ENCODE measurements at places on chromosomes 12 and 14.
A peak's percentile ranks its signal among the peaks of the same experiment; 100 is the strongest.

- no peak for DNase-seq
Observed at GRCh38 chr12:52528641-52529143, 8.5 kb upstream of the KRT5 start.

DNA sequence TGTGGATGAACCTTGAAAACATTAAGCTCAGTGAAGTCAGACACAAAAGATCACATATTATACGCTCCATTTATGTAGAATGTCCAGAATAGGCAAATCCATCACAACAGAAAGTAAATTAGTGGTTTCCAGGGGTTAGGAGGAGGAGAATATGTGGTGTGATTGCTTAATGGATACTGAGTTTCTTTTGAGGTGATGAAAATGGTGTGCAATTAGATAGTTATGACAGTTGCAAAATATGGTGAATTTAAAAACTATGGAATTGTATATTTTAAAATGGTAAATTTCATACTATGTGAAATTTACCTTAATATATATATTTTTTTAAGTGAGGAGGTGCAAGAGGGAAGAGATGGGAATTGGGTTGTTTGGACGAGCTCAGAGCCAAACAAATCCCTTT, 46.3 kb upstream of the KICS2 start:
- DNase-seq, result no peak

DNA sequence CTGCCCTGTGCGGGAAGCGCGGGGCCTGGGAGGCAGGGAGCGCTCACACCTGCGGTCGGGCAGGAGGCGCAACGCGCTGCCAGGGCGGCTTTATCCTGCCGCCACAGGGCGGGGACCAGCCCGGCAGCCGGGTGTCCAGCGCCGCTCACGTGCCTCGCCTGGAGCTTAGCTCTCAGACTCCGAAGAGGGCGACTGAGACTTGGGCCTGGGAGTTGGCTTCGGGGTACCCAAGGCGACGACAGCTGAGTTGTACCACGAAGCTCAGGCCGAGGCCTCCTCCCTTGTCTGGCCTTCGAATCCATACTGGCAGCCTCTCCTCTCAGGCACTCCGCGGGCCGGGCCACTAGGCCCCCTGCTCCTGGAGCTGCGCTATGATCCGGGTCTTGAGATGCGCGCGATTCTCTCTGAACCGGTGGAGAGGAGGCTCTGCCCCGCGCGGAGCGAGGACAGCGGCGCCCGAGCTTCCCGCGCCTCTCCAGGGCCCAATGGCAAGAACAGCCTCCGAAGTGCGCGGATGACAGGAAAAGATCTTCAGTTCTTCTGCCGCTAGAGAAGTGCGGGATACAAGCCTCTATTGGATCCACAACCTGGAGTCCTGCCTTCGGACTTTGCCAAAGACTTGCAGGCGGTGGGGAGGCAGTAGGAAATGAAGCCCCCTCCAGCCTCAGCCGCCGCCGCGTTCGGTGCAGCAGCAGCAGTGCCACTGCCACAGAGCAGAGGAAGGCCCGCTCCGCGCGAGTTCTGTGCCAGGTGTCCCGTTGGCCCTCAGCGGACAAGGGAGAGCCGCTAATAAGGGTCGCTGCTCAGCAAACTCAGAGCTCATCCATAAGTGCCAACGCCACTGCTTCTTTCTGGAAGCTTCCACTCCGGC, 6.8 kb downstream of the SIX1 start:
- DNase-seq, result no peak

DNA sequence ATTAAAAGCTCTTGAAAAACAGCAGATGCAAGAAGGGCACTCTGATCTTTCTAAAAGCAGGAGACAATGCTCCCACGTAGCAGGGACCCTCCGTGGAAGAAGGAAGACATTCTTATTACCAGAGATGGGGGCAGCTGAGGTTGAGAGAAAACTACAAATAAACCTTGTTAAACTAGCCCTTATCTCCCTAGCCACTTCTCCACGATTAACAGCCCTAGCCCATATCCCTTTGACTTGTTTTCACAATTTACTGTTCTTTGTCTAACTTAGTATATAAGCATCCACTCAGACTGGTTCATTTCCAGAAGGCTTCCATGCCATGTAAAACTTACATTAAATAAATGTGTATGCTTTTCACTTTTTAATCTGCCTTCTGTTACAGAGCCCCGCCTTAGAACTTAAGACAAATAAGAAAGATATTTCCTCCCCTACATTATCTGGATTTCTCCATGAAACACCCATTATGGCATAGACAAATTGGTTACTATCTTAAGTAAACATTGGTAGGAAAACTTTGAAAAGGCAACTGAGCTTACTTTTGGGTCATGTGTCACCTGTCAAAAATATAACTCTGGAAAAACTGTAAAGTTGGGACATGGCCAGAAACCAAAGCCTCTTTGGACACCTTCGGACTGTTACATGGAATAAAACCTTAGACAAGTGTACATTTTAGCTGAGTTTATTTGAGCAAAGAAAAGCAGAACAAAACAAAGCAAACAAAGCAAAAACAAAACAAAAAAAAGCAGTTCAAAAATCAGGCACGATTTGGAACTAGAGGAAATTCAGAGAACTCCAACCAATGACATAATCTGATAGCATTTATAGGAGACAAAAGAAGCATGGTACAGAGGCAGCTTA, 4.9 kb upstream of the RNASE1 start:
- DNase-seq, result peak; percentile 9

DNA sequence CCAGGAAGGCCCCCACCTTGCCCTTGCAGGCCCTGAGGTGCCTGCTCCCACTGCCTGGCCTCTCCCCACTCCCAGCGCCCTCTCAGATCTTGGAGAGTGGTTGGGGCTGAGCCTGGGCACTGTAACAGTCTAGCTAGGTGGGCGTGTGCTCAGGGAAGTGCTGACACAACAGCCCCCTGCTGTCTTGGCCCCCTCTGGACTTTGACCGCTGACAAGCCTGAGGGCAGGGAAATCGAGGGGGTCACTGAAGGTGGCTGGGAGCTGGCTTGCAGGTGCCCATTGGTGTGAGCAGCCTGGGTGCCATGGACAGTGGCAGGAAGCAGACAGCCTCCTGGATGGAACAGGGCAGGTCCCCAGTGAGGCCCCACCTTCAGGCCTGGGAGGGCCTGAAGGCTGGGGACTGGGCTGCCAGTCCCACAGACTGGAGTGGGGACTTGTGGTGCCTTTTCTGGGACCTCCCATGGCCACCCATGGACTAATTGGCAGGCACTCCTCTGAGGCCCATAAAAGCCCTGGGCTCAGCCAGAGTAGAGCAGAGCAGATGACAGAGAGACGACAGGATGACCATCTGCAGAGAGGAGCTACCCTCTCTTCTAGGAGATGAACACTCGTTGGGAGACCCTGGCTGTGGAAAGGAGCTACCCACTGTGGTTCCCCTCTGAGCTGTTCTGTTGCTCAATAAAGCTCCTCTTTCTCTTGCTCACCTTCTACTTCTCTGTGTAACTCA, 158.6 kb upstream of the SLC38A2 start:
- no peak for DNase-seq

DNA sequence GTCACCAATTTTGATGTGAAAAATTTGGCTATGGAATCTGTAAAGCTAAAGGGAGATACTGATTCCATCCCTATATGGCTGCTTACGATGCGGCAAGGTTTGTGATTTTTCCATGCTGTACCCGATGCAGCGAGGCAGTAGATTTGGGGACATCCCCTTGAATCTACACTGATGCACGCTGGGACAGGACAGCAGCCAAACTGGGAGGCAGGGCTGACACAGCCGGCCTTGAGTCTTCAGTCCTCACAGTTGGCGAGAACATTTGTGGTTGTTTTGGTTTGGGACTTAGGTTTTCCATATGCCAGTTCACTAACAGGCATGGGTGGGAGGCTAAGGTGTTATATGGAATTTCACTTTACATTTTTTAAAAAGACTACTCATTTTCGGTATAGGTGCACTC, 3.8 kb downstream of the GALNT16 start:
- DNase-seq, result no peak

DNA sequence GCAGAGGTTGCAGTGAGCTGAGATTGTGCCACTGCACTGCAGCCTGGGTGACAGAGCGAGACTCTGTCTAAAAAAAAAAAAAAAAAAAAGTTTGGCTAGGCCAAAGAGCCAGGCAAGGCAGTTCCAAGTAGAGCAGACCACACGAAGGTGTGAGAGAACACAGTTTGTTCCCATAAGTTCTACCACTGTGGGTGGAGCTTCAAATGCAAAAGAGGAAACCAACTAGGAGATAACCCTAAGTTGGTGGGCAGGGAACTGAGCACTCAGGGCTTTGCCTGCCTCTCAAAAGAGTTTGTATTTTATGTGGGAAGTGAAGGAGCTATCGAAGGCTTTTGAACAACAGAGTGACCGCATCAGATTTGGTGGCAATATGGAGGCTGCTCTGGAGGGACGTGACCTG, 15.1 kb downstream of the SOCS2 start:
- no peak for DNase-seq

GRCh38 chr14:96195441-96196081, 9.1 kb upstream of the BDKRB2 start:
- DNase-seq, result no peak

- no peak for DNase-seq
Observed at GRCh38 chr12:71455028-71455737, 15.6 kb downstream of the LGR5 start.

- DNase-seq, result no peak
Observed at GRCh38 chr14:104510216-104510615, 69.3 kb upstream of the C14orf180 start.

GRCh38 chr12:25472453-25472852, 80.6 kb downstream of the LMNTD1 start:
- DNase-seq, result no peak
